ENCODE measurements at places on chromosomes 2 and 18.

DNA sequence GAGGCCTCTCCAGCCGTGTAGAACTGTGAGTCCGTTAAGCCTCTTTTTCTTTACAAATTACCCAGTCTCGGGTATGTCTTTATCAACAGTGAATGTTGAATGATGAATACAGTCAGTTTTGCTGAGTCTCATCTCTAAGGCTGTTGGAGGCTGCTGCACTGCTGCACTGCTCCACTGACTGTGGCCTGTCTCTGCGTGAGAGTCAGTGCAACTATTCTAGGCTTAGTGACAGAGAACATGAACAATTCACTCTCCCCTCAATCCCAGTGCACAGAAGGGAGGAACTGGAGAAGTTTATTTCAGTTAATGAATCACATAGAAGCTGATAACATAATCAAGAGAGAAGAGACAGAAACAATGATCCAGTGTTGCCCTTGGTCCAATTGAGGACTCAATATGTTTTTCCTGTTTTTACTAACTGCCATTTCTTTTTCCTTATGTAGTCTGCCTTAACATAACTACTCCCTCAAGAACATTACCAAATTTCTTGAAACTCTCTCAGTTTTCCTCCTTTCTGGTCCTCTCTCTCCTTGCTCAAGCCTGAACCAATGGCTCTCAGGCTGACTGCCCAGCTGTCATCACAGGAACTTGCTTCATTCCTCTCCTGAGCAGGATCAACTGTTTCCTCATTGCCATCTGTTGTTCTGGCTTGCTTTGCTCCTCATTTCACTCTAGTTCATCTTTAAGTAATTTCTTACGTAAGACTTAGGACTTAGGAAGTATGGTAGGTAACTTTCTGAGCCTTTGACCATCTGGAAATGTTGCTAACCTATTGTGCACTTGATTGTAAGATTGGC, 483.2 kb downstream of the METTL4 start:
- no peak for DNase-seq

DNA sequence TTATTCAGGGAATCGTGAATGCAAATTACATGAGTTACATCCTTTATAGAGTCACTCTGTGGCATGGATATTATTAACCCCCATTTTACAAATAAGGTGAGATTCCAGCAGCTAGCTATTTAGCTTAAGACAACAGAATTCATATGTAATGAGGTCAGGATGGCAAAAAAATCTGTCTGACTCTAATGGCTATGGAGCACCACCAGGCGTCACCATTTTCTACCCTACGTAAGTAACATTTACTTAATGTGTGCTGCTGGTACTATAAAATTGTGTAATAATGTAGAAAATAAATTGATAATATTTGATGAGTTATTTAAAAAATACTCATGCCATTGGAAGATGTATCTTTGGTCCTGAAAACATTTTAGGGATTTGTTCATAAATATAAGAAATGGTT, 2040.1 kb upstream of the LRRTM1 start:
- no peak for DNase-seq

DNA sequence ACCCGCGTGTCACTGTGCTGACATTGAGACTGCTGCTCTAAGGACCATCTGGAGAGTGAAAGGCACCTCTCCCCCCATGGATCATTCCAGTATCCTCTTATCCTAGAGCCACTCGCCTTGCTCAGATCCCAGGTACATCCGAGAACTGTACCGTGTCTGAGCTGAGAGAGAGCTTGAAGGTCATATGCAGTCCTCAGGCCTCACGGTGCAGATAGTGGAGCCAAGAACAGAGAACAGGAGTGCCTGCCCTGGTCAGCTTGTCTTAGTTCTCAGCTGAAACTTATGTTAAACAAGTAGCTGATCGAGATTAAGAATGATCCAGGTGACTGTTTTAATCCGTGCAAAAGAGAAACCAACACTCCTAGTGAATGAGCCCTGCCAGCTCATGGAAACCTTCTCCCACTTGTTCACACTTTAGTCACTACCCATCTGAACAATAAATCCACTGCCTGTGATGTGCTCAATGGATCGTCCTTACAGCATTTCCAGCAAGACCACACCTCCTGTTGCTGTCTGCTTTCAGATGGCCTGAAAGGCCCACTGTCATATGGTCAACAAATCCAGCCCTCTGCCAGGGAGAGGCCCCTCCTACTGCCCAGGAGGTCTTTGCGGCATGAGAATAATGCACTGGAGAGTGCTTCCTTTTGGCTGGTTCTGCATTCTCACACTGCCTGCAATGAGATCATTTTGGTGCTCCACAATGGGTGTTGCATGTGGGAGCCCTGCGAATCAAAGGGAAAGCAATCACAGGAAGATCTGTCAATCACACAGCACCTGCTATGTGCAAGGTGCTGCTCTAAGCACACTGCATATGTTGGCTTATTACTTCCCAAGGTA, 43.7 kb upstream of the APCDD1 start:
- DNase-seq = no peak

GRCh38 chr2:222837643-222838056, 23.2 kb upstream of the ACSL3 start:
- DNase-seq = no peak

DNA sequence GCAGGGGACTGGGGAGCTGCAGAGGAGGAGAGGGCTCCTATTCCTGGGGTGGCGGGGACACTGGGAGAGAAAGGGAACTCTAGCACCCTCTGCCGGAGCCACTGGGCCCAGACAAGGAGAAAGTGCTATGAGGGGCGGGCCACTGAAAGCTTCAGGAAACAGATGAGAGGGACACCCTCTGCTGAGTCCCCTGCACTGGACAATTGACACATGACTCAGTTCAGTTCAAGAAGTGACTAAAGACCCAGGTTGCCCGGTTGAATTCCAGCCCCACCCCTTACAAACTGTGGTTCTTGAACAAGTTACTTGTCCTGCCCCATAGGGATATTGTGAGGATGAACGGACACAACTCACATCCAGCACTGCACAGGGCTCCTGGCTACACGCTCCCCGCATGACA, 5.0 kb downstream of the RUFY4 start:
- peak; percentile 3 for DNase-seq

GRCh38 chr2:105188343-105188742, 53.2 kb upstream of the GPR45 start:
- DNase-seq = no peak

DNA sequence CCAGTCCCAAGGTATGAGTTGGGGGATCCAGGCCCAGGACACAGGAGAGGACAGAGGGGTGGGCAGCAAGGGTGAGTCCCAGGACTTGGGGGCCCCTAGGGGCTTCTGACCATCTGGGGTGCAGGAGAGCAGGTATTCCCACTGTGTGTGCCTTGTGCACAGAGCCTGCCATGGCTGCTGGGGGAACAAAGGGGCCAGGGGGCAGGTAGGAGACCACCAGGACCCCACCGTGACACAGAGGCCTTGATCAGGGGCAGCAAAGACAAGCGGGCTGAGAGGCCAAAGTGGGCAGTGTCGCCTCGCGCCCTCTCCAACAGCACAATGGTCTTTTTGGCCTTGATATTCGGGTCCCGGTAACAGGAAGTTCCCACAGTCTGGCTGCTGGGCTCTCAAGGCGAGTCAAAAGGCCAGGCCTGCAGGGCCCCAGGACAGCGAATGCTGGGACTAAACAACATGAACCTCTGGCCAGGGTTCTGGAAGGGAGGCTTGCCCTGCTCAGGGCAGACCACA, 12.3 kb upstream of the GPR17 start:
- no peak for DNase-seq

DNA sequence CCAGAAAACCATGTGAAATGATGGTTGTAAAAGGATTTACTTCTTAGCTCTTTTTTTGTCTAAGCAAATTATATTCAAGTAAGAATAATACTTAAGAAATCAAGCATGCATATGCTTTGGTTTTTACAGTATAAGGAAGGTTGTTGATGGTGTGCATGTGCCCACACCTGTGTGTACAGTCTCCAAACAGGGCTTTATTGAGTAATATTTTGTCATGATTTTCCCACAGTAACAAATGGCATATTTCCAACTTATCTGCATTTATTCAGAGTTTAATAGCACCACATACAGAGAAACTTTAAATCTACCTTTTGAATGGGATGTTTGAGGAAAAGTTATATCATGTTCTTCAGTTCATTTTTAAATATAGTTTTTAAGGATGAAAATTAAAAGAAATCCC, 76.5 kb upstream of the DSG1 start:
- no peak for DNase-seq

DNA sequence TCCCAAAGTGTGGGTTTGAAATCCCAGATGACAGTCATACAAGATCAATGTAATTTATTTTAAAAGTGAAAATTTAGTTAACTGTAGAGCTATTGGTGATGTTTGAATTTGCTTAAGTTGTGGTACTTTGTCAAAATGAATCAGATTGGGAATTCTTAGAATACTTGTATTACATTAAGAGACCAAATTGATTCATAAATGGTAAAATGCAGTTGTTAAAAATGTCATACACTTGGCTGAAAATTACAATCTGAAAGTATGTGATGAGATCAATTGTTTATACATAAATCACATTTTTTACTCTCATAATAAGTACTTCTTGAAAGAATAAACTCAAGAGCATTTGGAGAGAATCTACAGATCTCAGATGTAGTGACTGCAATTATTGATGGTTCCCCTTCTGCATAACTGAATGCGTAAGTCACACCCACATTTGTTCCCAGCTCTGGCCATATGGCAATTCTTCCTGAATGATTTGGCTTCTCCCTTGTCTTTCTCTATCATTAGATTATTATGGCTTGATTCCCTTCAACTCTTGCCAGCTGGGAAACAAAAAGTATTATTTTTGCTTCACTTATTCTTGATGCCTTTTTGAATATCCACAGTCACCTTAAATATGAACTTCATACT, 558.5 kb downstream of the CPS1 start:
- DNase-seq = no peak

GRCh38 chr18:57434536-57435494, at the start of gene ONECUT2:
Gene ONECUT2, plus strand, starts transcription at chr18:57435374. Its CDS starts 343 bp downstream, at chr18:57435717.
- DNase-seq = no peak

DNA sequence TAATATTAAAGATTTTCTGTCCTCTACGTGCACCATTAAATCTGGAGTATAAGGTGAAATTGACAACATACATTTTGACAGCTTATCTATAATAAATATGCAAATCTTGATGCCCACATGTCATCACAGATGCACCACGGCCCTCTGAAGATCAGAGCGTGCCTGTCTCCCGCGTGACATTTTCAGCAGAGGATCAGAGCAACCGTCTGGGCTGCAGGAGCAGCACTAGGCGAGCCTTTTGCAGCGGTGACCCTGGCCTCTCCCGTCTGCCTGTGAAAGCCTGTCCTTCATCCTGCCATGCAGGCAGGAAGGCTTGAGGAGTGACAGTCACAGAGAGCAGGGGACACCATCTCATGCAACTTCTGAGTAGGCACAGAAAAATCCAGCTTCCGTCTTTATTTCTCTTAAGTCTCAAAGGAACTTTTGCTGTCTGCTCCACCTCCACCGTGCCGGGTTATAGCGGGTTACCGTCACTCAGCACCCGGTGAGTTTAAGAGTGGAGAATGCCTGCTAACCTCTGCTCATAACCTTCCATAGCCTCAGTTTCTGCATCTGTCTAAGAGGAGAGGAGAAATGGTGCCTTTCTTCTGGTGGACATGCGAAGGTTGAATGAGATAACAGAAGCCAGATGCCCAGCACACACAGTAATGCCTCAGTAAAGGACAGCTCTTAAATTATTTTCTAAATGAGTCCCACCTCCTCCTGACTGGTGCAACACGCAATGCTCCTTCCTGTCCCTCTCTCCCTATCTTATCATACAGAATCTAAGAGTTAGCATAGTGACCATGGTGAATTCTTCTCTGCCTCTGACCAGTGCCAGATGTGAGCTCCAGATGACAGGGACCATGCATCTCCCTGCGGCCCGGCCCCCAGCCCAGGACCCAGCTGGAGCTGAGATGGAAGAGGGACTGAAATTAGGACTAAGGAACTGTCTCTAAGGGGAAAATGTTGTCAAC, 43.8 kb downstream of the CELF4 start:
- no peak for DNase-seq

DNA sequence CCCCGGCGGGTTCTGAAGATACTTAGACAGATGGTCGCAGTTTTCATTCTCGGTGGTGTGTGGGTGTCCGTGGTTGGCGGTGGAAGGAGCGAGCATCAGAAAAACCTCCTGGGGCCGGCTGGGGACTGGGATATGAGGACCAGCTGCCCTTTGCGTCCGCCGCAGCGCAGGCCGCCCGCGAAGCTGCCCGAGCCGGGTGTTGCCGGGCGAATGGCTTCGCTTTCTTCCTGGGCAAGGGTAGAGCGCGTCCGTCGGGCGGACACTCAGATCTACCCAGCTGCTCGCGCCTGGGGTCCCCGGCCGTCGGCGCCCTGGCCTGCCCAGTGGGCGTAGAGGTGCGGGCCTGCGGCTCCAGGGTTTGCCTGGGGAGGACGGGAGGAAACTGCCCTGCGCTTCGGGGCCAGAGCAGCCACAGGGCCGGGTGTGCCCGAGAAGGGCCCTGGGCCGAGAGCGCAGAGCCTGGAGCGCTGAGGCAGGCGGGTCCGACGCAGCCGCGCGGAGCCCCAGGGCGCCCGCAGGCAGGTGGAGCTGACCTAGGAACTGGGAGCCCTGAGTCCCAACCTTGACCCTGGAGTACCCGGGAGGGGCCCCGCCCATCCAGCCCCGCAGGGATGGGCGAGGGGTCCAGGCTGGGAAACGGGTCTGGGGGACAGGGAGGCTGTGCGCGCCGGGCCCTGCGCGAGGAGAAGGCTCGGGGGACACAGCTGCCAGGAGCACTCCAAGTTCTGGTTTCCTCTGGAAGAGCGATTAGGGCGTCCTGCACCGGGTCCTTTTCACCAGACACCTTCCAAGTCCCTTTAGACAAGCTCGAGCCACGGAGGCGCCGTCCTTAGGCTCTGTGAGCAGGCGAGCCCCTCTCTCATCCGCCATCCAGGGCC, 1.3 kb downstream of the TWIST2 start:
- no peak for DNase-seq

- DNase-seq = peak; percentile 5
Measured at GRCh38 chr18:60197671-60198462, 174.7 kb downstream of the MC4R start.

- no peak for DNase-seq
Measured at GRCh38 chr2:134738141-134738870, 19.5 kb upstream of the TMEM163 start.

DNA sequence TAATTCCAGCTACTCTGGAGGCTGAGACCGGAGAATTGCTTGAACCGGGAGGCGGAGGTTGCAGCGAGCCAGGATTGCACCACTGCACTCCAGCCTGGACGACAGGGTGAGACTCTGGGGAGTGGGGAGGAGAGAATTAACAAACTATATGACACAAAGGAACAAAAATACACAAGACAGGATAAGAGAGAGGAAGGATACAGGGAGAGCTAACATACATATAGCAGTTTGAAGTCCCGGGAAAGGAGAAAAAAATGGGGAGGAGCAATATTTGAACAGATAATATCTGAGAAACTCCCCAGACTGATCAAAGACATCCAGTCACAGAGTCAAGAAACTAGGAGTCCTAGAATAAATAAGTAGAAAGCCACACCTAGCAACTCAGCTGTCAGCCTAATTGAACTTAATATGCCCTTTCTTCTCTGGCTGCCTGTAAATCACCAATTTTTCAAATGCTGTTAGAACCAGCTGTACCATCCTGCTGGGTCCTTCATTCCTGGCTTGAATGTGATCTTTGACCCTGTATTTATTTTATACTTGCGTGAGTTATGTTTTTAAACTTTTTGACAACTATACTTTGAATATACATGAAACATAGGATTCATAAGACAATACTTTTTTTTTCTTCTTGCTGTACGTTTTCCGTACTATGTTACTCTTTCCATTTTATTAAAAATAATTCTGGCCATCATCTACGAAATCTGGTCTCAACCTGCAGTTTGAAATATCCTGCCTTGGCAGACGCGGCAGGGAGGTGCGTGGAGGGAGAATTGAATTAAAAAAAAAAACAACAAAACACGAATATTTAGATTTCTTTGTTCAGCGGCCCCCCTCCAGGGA, 876 bp upstream of the CYP27A1 start:
- DNase-seq = no peak
